Hepatic stellate cell (primary cell): ENCODE measurements at places on chromosomes 5 and 9.

- DNase-seq, result no peak
Observed at GRCh38 chr9:29211580-29212396, 1638.5 kb upstream of the C9orf72 start.

GRCh38 chr9:98136489-98136888 is 17.5 kb upstream of the TRIM14 start:
- DNase-seq, result no peak

DNA sequence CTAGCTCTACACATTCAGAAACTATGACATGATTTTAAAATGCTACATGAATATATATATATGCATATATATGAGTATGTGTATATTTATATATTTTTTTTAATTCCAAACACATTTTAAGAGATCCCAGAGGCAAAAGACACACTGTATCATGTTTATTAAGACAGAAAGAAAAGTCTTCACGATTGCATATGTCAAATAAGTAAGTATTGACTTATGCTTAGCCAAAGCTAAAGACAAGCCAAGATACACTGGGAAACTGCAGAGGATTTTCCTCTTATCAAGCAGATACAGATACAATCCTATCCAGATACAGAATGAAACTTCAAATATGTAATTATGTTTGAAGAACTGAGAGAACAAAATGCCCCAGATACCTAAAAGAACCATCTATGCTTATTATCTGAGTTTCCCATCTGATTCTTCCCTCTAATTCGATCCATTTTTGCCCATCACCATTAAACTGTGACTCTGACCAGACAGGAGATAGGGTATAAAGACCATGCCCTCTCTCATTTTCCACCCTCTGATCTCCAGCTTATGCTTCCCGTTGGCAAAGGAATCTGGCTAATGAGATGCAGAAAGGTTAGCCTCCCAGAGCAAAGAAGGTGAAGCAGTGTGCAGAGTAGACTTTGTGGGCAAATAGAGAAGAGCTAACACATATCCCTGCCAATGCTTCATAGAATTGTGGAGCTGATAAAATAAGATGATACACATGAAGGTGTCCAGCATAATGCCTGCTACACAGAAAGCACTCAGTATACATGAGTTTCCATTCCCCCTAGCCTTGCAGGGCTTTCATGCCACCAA is 131.0 kb upstream of the TARS1 start:
- DNase-seq, result no peak

GRCh38 chr5:149474198-149474597 is 77.0 kb downstream of the CSNK1A1 start:
- no peak for DNase-seq

DNA sequence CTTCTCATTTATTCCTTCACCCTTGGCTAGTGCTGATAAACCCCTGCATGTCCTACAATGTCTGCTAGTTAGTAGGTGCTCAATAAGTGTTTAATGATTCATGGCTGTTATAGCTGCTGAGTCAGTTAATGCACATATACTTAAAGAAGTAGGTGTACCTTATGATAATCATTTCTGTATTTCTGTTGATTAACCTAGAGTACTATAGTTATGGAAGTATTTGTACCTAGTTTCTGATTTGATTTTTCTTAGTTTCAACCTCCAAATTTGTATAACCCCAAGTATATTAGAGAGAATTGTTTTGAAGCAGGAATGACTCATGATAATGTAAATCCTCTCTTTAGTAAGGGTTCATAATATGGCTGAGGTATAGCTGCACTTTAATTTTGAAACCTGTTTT is 8.9 kb downstream of the SMAD5 start:
- no peak for DNase-seq

- DNase-seq, result peak; percentile 85
Observed at GRCh38 chr9:3906437-3907213, 380.8 kb upstream of the RFX3 start.

- peak; percentile 70 for DNase-seq
Observed at GRCh38 chr9:126805554-126806262, 868 bp downstream of the ZBTB43 start.

- no peak for DNase-seq
Observed at GRCh38 chr5:57538341-57538955, 55.8 kb upstream of the ACTBL2 start.

DNA sequence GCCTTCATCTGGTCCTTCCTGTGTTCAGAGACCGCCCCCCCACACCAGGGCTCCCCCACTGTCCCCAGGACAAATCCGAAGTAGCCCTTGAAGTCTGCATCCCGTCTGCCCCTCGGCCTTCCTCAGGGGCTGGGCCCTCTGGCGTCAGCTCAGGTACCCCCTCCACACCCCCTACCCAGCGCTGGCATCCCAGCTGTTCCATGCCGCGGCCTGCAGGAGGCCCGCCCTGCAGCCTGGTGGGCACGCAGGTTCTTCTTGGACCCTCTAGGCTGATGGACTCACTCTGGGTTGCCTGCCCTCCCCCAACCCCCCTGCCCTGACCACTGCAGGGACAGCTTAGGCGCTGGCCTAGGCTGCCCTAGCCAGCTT is 6.6 kb downstream of the SLC2A6 start:
- DNase-seq, result no peak

- DNase-seq, result no peak
Observed at GRCh38 chr5:38528162-38528703, 28.2 kb downstream of the LIFR start.

DNA sequence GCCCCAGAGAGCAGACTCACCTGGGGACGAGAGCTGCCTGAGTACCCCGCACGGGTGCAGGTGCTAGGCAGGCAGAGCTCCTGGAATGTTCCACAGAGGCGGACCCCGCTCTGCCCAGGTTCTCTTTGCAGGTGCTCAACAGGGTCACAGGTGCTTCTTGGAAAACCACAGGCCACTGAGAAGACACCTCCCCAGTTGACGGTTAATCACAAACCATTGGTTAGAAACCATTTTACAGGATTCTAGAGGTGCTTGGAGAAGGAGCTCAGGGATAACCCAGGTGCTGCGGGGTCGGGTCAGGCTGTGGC is 17.3 kb upstream of the SLC6A19 start:
- DNase-seq, result no peak

DNA sequence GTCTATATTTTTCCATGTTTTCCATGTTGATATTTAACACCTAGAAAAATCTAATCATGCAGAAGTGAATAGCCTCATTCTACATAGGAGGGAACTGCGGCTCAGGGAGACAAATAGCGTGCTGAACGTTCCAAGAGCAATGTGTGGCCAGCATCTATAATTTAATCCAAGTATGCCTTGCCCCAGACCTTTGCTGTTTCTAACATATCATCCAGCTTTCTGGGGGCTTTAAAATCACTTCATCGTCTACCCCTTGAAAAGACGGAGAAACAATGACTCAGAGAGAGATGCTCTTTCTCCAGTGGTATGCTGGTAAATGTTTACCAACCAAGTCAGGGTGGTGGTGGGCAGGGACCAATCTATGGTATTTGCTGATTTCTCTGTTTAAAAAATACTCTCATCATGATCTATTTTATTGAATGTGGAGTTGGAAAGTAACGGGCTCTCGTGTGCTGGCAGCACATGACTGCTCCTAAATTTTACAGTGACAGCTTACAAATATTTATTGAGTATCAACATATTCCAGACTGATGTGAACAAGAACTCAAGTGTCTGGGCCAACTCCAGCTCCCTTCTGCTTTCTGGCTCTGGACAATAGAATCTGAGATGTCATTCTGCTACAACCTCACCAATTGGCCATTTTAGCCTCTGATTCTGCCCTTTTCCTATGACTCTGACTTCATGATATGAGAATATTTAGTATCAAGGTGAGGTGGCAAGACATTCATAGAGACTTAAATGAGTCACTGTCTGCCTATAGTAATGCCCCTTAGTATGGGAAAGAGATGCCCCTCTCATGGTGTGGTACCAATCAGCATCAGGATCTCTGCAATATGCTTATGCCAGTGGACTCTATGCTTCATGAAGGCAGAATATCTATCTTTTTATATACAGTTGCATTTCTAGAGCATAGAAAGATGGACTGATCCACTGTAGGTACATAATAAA is 407.4 kb upstream of the TNC start:
- DNase-seq, result no peak

GRCh38 chr5:13746026-13746425 is 198.5 kb downstream of the DNAH5 start:
- DNase-seq, result no peak

DNA sequence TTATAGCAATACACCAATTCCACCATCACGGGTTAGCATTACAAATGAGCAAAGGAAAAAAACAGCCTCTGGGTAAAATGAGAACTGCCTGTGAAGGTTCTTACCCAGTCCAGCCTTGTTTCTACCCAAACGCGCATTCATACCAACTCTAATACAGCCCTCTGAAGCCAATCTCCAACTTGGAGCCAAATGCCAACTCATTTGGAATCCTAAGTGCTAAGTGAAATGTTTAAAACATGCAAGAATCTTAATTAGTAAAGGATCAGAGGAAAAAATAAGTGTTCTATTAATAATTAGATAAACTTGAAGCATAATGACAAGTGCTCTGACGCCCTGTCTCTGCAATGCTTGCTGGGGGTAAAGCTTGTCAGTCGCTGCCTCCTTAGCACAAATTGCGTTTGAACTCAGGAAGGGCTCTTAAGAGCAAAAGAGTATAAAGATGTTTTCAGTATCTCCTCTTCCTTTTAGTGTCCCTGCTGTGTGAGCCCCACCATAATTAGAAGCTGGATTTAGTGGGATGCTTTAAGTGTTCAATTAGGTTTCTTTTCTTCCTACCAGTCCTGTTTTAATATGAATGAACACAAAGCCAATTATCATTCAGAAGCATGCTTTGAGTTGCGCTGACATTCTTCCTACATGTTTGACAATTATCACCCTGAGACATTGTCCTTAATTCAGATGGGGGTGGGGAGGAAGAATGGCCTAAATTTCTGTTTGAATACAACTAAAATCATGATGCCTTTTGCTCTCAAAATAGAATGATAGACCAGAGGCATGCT is 537.6 kb downstream of the DTWD2 start:
- DNase-seq, result no peak

DNA sequence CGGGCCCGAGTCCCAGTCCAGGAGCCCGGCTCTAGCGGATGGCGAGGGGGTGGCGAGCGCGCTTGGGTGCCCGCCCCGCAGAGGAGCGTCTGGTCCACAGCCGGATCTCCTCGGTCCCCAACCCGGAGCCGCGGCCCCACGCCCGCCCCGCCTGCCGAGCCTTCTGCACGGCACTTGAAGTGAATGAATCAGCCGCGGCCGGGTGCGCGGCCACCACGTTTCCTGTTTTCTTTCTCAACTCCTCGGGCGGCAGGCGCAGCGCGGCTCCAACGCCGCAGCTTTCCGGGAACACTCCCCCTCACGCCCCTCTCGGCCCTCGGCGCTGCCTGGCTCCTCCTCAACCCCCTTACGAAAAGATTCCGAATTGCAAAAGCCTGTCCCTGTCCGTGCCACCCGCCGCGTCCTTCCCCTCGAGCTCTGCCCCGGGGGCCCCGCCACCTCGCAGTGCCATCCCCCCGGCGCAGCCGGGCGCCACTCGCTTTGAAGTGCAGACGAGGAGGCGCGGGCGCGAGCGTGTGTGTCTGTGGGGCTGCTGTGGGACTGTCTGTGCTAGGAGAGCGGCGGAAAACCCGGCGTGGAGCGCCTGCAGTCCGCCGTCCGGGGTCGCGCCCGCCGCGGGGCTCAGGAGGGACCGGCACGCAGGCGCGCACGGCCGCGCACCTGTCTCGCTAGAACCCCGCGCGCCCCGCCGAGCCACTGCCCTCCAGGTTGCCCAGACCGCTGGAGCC is 456.6 kb downstream of the RAB3C start:
- peak; percentile 38 for DNase-seq

GRCh38 chr9:125137200-125137599 is 6.1 kb downstream of the SCAI start:
- DNase-seq, result peak; percentile 24

DNA sequence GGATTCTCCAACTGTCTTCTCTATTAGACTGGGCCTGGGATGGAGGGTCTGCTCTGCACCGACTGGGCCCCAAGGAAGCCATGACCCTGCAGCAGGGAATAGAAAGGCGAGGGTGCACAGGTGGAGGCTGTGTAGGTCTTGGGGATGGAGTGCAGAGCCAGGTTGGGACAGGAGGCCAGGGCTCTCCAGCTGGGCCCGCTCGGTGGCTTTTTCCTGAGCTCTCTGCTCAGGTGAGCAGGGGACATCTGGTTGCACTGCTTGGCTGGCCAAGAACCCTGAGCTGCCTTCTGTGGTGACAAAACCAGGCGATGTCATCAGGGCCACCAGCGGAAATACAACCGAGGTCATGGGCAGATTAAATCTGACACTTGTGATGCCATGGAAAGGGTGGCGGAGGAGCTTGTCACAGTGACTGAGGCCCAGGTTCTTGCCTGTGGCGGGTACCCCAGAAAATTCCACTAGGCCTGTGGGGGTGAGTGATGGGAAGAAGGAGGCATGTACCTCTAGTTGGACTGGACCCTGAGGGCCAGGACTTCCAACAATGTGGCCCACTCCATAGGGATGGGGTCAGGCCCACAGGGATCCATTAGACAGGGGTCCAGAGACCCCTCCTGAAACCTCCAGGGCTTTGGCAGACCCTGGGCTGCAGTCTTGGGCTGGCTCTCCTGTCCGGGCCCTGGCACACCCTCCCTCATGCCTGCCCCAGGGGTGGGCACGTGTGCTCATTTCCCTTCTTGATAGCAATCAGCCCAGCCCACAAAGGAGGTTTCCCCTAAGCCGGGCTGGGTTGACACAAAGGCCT is 4.4 kb upstream of the IL3 start:
- peak; percentile 4 for DNase-seq

GRCh38 chr9:4828761-4829160 is 36.0 kb downstream of the RCL1 start:
- DNase-seq, result no peak

DNA sequence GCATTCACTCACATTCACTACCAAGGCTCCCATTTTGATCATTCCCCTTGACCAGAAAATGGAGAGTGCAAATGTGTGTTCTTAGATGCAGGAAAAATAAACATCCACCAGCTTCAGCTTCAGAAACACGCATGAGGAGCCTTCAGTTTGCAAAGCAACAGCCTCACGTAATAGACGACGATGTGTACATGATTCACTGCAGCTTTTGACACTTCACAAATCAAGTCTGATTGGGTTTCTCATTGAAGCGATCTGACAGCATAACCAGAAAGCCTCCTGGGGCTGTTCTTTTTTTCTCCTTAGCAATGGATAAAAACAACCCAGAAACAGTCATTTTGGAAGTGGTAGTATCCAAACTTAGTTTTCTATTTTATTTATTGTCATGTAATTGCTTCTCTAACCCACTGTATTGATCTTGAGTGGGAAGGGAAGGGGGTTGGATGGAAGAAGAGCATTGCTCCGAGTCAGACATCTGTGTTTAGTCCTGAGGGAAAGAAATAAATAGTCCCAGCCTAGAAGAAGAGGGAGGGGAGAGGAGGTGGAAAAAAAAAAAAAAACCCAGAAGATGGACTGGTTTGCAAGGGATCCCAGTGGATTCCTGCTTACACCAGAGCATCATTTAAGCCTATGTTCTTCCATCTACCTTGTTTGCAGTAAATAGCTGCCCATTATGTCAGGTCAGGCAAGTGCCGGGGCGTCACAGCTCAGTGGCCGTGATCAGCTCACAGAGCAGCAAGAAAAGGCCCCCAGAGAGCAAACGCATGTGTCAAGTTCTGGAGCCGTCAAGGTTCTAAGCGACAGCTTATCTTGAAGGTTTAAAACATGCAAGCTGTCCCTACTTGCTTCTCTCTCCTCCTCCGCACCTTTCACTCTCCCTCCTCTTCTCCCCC is 190.2 kb upstream of the SNX2 start:
- DNase-seq, result no peak

- no peak for DNase-seq
Observed at GRCh38 chr5:56175021-56175420, 58.1 kb downstream of the ANKRD55 start.
